Kidney (tissue), 22 donors: ENCODE measurements at places on chromosomes 7 and 10. TPM values are rescaled to one million over a fixed set of nuclear protein-coding genes. Genes with fewer than 3 reads are reported as not detected.

GRCh38 chr10:88474884-88475844 is 108.0 kb downstream of the RNLS start:
- no peak for DNase-seq

Gene USP54
- polyA plus RNA-seq: 5.8 TPM

- peak; percentile 83 for DNase-seq
These were observed 32.8 kb downstream of the TMEM130 start for GRCh38 chr7:98836811-98837629.

Gene CPA4
- polyA plus RNA-seq: not detected

- DNase-seq: no peak
These were observed 105.1 kb upstream of the TCF7L2 start for GRCh38 chr10:112844681-112845544.

GRCh38 chr10:6493521-6494441 is 86.3 kb downstream of the PRKCQ start:
- DNase-seq: no peak

DNA sequence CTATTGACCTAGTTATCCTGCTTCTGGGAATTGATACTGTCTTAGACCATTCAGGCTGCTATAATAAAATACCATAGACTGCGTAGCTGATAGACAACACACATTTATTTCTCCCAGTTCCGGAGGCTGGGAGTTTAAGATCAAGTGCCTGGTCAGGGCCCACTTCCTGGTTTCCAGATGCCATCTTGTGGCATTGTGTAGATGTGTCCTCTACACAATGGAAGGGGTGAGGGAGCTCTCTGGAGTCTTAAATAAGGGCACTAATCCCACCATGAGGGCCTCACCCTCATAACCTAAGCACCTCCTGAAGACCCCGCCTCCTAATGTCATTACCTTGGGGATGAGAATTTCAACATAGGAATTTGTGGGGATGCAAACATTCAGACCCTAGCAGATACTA is 62.4 kb downstream of the SLC35B4 start:
- DNase-seq: no peak

- peak; percentile 66 for DNase-seq
These were observed 501 bp downstream of the TFPI2 start for GRCh38 chr7:93890041-93890463.

DNA sequence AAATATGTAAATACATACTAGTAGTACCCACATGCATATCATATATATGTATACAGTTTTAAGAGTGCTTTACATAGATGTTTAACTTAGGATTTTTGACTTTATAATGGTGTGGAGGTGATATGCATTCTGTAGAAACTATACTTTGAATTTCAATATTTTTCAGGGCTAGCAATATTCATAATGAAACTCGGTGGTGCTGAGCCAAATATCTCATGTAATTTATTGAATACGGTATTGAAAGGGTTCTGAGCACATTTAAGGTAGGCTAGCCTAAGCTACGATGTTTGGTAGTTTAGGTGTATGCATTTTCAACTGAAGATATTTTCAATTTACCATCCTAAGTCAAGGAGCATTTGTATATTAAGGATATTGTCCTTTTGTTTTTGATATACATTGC is 36.0 kb downstream of the ZNRF2 start:
- no peak for DNase-seq

Gene GRM3
- polyA plus RNA-seq: not detected

Gene FXYD4
- polyA plus RNA-seq: 392 TPM

DNA sequence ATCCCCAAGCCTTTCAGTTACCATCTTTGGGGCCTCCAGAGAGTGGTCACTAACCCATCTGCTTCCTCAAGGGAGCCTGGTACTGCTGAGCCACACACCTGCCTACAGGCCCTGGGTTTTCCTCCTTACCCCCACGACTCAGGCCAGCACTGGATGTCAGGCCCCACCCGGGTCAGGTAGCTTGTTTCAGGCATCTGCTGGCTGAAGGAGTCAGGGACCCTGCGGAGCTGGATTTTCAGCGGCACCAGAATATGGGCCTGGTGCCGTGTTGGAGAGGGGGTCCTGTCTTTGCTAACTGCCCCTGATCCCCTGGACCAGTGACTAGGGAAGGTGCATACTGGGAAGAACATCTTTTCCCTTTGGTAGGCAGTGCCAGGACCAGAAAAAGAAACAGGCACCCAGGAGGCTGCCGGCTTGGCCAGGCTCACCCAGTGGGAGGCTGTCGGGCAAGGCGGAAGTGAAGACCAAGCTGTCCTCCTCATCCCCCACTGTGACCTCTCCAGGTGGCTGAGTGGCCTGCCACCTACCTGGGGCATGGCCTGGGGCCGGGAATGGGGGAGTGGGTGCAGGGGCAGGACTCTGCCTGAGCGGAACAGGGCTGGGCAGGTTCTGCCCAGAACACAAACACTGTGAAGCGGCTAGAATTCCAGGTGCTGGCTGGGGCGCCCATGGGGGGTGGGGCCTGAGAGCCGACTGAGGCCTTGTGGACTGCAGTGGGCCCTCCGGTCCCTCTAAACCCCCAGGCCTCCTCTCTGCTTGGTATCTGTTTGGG is 12.4 kb upstream of the SAMD8 start:
- DNase-seq: no peak

- DNase-seq: peak; percentile 80
These were observed 27.0 kb downstream of the LMOD2 start for GRCh38 chr7:123682690-123683089.

- DNase-seq: no peak
These were observed 94.3 kb upstream of the ADO start for GRCh38 chr10:62710182-62710581.

Gene SPDYE6
- polyA plus RNA-seq: not detected

GRCh38 chr10:28008054-28008453 is 9.2 kb upstream of the ODAD2 start:
- DNase-seq: no peak

DNA sequence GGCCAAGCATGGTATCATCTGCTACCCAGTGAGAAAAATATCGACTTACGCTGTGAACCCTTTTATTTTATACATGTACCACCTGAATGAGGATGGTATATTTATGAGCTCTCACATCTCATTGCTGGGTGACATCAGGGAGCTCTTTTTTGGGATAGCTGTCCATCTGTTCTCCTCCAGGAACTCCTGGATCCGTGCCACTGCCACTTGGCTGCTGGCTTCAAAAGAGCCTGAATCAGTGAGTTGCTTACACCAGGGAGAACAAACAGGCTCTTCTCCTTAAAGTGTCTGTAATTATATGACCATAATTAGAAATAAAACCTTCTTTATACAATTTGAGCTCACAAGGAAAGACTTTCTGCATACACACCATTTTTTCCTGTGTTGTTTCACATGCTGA is 106.2 kb downstream of the KAT6B start:
- no peak for DNase-seq

- DNase-seq: no peak
These were observed 37.1 kb downstream of the MTURN start for GRCh38 chr7:30171766-30172447.

Gene PTN
- polyA plus RNA-seq: 17.2 TPM

Gene HSPA12A
- 18.9 TPM for polyA plus RNA-seq

GRCh38 chr7:138978541-138979184 is 2.5 kb downstream of the KIAA1549 start:
- no peak for DNase-seq

Gene OR9A2
- not detected for polyA plus RNA-seq

- DNase-seq: no peak
These were observed 47.5 kb upstream of the FGFR2 start for GRCh38 chr10:121645696-121646095.

GRCh38 chr10:5447611-5448071 is 35.3 kb downstream of the NET1 start:
- no peak for DNase-seq

DNA sequence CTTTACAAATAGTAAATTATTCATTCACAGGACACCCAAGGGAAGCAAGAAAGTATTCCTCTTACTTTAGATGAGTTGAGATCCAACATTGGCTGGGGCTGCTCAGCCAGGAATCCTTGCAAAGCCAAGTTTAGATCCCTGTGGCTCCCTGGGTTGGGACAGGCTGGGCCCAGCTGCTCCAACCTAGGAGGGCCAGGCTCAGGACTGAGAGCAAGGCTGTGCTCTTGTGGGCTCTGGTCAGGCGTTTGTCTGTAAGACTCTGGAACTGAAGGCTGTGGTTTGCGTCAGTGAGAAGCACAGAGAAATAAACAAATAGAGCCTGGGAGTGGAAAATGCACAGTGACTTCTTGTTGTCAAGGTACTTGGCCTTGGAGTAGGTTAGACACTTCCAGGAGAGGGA is 53.2 kb upstream of the TMEM273 start:
- no peak for DNase-seq

DNA sequence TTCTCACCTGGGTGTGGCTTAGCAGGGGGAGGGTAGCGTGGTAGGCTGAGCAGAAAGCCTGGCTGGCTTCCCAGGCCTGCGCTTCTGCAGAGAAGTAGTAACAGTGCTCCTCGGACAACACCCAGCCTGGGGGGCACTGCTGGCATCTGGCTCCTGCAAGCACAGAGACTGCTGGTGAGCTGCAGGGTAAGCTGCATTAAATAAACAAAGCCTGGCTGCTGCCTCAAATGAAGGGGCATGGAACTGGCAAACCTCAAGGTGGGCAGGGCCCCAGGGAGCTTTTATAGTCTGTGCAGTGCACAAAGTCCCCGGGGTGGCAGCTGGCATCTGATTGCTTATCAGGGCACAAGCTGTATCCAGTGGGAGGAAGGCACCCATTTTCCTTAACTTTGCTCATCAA is 3.9 kb downstream of the KLRG2 start:
- no peak for DNase-seq

Gene RBP4
- 24.3 TPM for polyA plus RNA-seq

GRCh38 chr7:120973849-120974248 is 14.7 kb upstream of the CPED1 start:
- DNase-seq: no peak

GRCh38 chr7:116585392-116585791 is 60.6 kb downstream of the CAV1 start:
- DNase-seq: no peak

DNA sequence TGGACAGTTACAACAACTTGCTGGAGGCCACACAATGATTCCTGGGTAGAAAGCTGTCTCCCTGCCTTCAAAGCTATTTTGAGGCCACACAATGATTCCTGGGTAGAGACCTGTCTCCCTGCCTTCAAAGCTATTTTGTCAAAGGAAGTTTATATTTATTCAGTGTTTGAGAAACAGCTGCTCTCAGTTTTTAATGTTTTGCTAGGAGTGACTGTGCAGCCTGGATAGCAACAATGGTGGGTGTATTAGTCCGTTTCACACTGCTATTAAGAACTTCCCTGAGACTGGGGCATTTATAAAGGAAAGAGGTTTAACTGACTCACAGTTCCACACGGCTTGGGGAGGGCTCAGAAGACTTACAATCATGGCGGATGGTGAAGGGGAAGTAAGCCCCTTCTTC is 3.9 kb upstream of the SGPL1 start:
- DNase-seq: no peak

GRCh38 chr7:123115331-123115730 is 84.4 kb downstream of the SLC13A1 start:
- DNase-seq: no peak

DNA sequence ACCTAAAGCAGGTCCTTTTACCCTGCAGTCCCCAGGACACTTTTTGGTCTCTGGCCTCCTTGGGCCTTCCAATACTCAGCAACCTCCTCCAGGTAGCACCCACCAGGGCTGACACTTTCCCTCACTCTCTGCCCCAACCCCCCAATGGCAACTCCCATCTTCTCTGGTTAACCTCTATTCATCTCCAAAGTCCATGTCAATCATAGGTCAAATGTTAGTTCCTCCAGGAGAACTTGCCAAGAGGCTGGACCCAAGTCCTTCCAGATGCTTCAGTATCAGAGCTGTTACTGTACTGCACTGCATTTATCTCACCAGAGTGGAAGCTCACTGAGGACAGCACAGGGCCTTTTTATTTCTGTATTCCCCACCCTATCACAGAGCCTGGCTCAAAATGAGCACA is 295.0 kb upstream of the KLF14 start:
- DNase-seq: no peak

Gene HMX3
- polyA plus RNA-seq: not detected

- DNase-seq: no peak
These were observed 98.9 kb downstream of the C10orf105 start for GRCh38 chr10:71620642-71621041.

DNA sequence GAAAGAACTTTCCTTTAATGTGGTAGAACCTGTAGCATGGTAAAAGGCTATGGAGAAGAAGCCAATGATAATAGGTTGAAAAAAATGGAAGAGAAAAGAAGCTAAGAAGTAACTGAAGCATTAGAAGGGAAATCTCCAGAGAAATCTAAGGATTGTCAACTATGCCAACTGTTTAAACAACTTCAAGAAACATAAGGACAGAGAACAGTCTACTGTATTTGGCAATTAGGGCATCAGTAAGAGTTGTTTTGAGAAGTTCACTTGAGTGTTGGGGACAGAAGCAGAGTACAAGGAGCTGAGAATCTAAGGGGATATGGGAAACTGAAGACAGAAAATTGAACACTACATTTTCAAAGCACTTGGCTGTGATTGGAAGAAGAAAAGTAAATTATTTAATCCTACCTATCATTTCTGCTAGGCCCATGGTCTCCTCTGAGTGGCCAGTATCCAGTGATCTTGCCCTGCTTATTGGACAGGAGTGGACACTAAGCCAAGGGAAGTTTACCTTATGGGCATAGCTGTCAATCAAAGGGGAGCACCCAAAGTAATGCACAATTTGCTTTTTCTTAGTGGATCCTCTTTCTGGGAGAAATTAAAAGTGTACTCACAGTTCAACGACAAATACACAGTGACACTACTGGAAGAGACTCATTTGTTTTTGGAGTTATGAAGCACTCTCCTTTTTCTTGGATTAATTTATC is 56.4 kb upstream of the CCDC71L start:
- DNase-seq: no peak

DNA sequence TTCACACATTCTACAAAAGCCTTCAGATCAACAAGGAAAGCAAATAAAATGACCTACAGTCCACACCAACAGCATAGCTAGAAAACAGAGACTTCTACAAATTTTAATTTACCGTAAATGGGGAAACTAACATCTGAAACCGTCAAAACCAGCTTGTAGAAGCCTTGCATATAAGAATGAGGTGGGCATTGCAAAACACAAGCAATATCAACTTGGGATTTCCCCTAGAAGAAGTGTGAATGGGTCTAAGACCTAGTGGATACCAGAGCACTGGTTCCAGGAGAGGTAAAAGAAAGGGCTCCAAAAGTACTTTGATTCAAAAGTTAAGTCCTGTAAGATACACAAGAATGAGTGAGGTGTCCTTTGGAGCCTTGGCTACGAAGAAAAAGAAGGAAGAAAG is 18.7 kb downstream of the RTKN2 start:
- no peak for DNase-seq

Gene DEPP1
- 44.4 TPM for polyA plus RNA-seq

- DNase-seq: no peak
These were observed 613.2 kb downstream of the SDK1 start for GRCh38 chr7:3914051-3914775.
